ENCODE measurements at places on chromosomes 2 and 18. TPM values are rescaled to one million over a fixed set of nuclear protein-coding genes. Genes with fewer than 3 reads are reported as not detected.

The RAB3GAP1 gene
- 24.8 TPM for total RNA-seq

The DNER gene
- total RNA-seq = 4.8 TPM

The SCN1A gene
- not detected for total RNA-seq

The SCTR gene
- total RNA-seq = not detected

The CKAP2L gene
- 19.4 TPM for total RNA-seq

The PCARE gene
- total RNA-seq = not detected

The CCDC102B gene
- 18.3 TPM for total RNA-seq

The NFATC1 gene
- 7.6 TPM for total RNA-seq

The LINC00305 gene
- total RNA-seq = not detected

The FEV gene
- not detected for total RNA-seq

The LGALSL gene
- 17.7 TPM for total RNA-seq

The EHBP1 gene
- total RNA-seq = 28.4 TPM

The BOLL gene
- total RNA-seq = 0.08 TPM

The SERPINB4 gene
- 0.64 TPM for total RNA-seq

The HNMT gene
- 39.8 TPM for total RNA-seq

The PLGLB2 gene
- 0.32 TPM for total RNA-seq

The ECEL1 gene
- total RNA-seq = not detected

The IFT172 gene
- 15.3 TPM for total RNA-seq

The CNGA3 gene
- not detected for total RNA-seq

The CYP26B1 gene
- 0.08 TPM for total RNA-seq

The SLC5A7 gene
- total RNA-seq = not detected

The CERKL gene
- total RNA-seq = not detected

The SULT1C4 gene
- total RNA-seq = 2.1 TPM

The NT5DC4 gene
- not detected for total RNA-seq

The TCF23 gene
- not detected for total RNA-seq

Measured in epithelial cell of alveolus of lung (primary cell).